ENCODE measurements at places on chromosomes 11 and 22.

DNA sequence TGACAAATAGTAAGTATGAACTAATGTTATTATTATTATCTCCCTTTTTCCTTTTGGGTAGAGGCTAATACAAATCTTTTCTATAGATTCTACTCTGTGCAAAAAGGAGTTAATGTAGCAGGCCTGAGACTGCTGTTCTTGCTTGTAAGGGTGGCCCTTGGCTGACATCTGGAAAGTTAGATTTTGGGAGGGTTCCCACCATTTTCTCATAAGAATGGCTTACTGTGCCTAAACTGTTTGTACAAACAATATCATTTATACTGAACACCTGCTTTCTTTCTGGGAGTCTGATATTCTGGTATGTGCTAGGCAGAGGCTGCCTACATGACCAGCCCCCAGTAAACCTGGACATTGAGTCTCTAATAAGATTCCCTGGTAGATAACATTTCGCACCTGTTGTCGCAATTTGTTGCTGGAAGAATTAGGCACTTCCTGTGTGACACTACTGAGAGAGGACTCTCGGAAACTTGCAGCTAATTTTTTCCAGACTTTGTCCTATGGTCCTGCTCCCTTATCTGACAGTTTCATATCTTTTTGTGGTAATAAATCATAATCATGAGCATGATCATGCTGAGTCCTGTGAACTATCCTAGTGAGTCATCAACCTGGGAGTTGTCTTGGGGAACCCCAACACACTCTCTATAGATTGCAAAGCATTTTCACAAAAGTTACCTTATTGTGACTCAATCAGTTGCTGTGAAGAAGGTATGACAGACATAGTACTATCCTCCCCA is 257.7 kb upstream of the CCDC90B start:
- DNase-seq = no peak

- DNase-seq = no peak
Observed at GRCh38 chr11:42205518-42205917, 746.1 kb upstream of the LRRC4C start.

GRCh38 chr11:96708219-96708878 is 318.5 kb downstream of the JRKL start:
- no peak for DNase-seq

DNA sequence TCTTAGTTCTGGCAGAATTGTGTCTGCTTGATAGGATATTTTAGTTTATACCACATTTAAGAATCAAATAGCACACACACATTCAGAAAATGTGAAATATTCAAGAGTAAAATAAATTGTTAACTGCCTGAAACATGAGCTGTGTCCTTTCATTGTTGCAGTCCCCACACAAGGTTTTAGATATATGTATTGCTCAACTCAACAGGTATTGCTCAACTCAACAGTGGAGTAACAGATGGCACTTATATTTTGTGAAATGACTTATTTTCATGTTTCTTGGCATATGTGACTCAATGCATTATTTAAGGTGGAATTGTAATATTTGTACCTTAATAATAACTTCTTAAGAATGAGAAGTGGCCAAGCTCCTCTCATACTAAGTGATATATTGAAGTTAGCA is 760.3 kb downstream of the CNTN5 start:
- no peak for DNase-seq

GRCh38 chr11:69277074-69277809 is 16.7 kb upstream of the MYEOV start:
- DNase-seq = no peak

DNA sequence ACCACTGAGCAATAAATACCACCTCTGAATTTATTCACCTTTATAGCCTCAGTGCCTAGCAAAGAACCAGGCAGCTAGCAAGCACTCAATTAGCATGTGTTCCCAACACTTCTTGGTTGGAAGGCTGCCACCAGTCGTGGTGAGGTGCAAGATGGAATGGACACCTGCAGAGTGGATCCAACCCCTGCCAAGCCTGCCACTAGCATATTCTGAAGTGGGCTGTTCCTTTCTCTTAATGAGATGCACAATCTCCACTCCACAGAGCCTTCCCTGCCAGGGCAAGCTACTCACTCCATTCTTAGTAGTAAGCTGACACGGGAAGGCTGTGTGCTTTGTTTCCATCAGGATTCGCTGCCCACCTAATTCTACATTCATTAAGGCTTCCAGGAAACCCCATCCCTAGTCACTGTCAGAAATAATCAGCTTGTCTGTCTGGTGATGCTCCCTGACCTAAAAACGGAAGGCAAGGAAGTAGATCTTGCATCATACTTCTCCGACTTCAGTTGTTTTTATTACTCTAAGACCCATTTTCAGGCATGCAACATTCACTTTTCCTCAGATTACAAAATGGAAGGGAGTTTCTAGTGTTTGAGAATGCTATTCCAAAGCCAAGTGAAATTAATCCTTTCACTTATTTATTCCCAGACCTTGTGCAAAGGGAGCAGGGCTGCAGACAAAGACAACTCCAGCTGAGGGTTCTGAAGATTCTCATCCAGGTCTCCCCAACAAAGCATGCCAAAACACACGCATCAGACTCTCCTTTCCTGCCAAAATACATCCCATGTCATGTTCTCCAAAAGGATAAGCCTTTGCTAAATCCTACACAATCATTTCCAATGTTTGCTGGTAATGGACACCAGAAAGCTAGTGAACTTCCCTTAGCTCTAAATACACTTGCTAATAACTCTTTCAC is 128.0 kb downstream of the TENM4 start:
- no peak for DNase-seq

- no peak for DNase-seq
Observed at GRCh38 chr11:90512846-90513245, 290.0 kb upstream of the CHORDC1 start.

DNA sequence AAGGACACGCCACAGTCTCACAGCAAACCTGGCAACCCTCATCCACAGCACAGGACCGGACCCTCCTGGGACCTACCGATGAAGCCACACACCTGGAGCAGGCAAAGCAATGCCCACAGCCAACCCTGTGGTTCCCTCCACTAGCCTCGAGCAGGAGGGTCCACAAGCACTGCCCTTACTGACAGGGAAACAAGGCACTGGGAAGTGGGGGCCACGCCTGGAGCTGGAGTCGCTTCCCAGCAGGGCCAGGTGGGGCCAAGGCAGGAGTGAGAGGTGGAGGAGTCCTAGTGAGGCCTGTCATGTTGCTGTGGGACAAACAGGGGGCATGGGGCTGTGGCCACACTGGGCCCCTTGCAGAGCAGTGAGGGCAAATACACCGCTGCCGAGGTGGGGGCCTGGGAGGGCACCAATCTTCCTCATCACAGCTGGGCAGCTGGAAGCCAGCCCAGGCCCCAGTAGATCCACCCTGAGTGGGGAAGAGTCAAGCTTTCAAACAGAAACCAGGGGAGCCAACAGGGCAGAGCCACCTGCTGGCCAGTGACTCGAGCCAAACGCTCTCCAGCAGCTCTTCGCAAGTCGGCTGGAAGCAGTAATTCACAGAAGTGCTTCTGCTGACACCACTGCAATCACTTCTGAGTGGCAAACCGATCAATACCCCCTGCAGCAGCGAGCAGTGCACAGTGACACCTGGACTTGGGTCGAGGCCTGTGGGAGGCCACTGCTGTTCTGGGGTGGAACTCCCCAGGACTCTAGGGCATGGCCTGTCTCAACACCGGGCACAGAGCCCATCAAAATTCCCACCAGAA is 13.7 kb downstream of the SULT4A1 start:
- DNase-seq = peak; percentile 40

- no peak for DNase-seq
Observed at GRCh38 chr22:29041408-29041807, 20.2 kb downstream of the C22orf31 start.

GRCh38 chr11:80349997-80350396 is 909.2 kb upstream of the TENM4 start:
- no peak for DNase-seq

DNA sequence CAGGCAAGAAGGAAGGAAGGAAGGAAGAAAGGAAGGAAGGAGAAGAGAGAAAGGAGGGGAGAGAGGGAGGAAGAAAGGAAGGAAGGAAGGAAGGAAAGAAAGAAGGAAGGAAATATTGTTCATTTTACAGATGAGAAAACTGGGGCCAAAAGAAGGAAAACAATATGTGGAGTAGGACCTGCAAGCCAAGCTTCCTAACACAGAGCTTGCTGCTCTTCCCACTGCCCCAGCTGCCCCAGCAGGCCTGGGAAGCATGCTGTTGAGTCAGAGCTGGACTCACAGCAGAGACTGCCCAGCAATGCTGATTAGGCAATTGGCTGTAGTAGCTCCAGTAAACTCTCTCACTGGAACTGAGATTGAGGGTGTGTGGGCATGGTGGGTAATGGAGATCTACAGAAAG is 42.6 kb upstream of the SMCO4 start:
- no peak for DNase-seq

GRCh38 chr11:122951211-122951610 is 30.4 kb downstream of the BSX start:
- no peak for DNase-seq

GRCh38 chr11:16191868-16192240 is 164.5 kb downstream of the SOX6 start:
- DNase-seq = no peak

DNA sequence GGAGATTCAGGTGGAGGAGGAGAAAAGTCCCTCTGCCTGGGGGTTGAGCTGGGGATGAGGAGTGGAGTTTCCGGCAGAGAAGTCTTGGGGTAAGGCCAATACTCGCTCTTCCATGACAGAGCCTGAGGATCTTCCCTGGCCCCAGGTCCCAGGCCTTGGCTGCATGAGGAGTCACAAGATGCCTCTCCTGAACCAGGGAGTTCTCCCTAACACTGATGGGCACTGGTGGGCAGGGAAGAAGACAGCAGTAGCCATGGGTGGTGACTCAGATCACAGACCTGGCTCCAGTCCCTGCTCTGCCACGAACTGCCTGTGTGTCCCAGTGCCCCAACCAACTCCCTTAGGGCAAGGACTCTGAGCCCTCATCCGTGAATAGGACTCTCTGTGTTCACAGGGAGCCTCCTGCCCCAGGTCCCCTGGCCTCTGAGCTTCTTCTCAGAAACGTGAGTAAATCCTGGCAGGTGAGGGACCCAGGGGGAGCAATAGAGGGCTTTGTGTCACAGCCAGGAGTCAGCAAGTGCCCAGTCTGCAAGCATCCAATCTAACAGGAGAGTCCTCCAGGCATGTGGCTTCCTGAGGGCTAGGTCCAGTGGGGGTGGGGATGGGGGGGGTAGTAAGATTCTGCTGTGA is 45.5 kb upstream of the FTH1 start:
- no peak for DNase-seq

GRCh38 chr11:66849501-66850234 is 6.4 kb downstream of the RCE1 start:
- no peak for DNase-seq

- no peak for DNase-seq
Observed at GRCh38 chr11:129280027-129280811, 88.1 kb upstream of the ARHGAP32 start.

DNA sequence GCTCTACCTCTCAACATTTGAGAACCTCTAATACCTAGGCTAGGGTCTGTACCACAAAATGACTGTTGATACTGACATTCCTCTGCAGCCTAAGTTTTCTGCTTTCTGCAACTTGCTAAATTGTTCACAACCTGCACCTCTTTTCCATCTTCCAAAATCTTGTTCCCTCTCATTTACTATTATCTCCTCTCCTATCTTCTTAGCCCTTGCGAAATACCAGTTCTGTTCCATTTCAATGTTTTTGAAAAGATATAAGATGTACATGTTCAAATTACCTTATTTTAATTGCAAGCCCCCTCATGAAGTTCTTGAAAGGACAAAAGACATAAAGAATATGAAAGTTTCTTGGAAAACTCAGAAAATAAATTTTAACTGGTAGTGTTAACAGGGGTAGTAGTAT is 72.3 kb downstream of the FAM168A start:
- DNase-seq = no peak

DNA sequence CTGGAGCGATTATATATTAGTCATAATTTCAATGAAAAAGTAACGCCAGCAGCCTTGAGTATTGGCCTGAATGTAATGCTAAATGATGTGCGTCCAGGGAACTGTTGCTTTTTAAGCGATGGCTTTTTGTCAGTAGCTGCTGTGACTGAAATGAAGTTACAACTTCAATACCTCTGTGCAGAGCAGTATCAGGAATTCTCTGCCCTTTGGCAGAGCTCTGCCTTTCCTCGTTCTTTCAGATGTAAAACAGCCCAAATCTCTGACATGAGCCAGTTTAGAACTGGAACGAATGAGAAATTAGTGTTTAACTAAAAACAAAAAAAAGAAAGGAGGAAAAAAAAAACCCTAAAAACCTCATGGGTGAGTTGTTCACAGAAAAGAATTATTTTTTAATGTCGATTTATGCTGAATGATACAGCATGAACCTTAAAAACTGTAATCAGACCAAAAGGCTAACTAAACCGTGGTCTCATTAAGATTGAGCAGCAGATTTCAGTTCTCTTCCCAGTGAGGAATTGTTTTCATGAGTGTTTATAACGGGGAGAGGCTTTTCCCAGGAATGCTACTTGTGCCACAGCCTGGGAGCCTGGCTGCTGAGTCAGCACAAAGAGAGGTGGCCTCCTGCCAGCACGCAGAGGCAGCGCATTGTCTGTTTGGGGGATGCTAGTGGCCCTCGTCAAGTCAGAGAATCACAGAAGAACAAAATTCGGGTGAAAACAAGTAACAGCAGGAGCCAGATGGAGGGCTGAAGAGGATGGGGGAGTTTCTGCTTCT is 146.2 kb upstream of the RASSF10 start:
- DNase-seq = peak; percentile 63

DNA sequence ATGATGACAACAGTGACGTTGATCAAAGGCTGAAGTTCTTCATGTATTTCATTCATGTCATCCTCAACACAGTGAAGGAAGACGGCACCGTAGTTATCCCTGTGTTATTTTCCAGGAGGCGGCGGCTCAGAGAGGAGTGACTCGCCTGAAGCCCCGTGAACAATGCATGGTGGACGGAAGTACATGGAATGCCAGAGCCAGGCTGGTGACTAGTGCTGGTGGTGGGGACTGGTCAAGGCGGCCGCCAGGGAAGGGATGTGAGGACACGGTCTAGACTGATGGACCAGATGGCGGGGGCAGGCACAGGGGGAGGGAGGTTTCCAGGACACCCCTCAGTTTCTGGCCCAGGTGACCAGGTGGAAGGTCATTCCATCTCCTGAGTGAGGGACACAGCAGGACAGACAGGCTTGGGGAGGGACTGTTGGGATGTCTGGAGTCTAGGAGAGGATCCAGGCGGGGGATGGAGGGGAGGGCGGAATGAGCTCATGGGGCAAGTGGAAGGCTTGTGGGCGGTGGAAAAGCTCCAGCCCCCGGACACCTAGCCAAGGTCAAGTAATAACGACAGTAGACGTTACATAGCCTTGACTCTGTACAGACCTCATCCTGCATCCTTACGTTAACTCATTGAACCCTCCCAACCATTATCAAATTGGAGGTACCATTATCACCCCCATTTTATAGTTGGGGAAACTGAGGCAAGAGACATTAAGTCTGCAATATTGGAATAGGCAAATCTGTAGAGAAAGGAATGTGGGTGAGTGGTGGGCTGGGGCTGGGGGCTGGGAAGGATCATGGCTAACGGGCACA is 16.0 kb upstream of the PICK1 start:
- DNase-seq = peak; percentile 17

GRCh38 chr11:11567936-11568650 is 53.7 kb downstream of the GALNT18 start:
- DNase-seq = no peak

- no peak for DNase-seq
Observed at GRCh38 chr22:27445881-27446280, 355.7 kb downstream of the MN1 start.

- no peak for DNase-seq
Observed at GRCh38 chr11:79212741-79213190, 228.1 kb downstream of the TENM4 start.
